Type B pancreatic cell (in vitro differentiated cells): ENCODE measurements at places on chromosomes 4 and X. TPM values are rescaled to one million over a fixed set of nuclear protein-coding genes. Genes with fewer than 3 reads are reported as not detected.

Gene WNK3
- 8.1 and 18.5 TPM in 2 replicates for total RNA-seq

DNA sequence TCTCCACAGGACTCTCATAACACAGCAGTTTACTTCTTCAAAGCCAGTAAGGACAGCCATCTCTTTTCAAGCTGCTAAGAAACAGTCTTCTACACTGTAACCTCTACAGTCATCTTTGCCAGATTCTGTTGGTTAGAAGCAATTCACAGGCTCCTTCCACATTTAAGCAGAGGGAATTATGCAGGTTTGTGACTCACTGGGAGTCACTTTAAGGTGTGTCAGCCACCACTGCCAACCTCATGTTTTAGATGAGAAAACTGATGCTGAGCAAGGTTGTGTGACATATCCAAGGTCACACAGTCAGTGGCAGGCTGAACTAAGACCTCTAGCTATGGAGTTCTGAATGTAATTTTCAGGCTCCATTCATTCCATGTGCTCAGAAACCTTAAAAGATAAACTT lies 143.5 kb downstream of the QDPR start:
- no peak overlapping the region for H3K4me3 ChIP-seq
- no peaks in the 10 kb centered on the region for H3K27me3 ChIP-seq
- H3K36me3 ChIP-seq = no peaks in the 10 kb centered on the region
- no peak overlapping the region for H3K27ac ChIP-seq
- DNase-seq = no peak

GRCh38 chrX:47579537-47579936 lies 2.7 kb upstream of the TIMP1 start:
- H3K27ac ChIP-seq = no peak overlapping the region
- no peak for DNase-seq
- H3K36me3 ChIP-seq = peaks cover 9% of the 10 kb centered on the region
- H3K4me1 ChIP-seq = peaks cover 11% of the 10 kb centered on the region
- H3K27me3 ChIP-seq = peaks cover 4% of the 10 kb centered on the region
- no peak overlapping the region for H3K4me3 ChIP-seq

GRCh38 chr4:14897217-14897616 lies 105.1 kb upstream of the CPEB2 start:
- H3K4me3 ChIP-seq = no peak overlapping the region
- H3K27me3 ChIP-seq = peaks cover 3% of the 10 kb centered on the region
- H3K27ac ChIP-seq = peak overlapping the region; percentile 23
- H3K36me3 ChIP-seq = no peaks in the 10 kb centered on the region
- DNase-seq = no peak

GRCh38 chr4:76687746-76688448 lies 210.0 kb downstream of the SOWAHB start:
- peak overlapping the region; percentile 88 for H3K4me3 ChIP-seq
- H3K4me1 ChIP-seq = peaks cover 49% of the 10 kb centered on the region
- H3K36me3 ChIP-seq = peaks cover 3% of the 10 kb centered on the region

- H3K4me1 ChIP-seq = no peaks in the 10 kb centered on the region
- H3K27ac ChIP-seq = no peak overlapping the region
- no peak overlapping the region for H3K4me3 ChIP-seq
- H3K27me3 ChIP-seq = no peaks in the 10 kb centered on the region
- no peak for DNase-seq
- no peaks in the 10 kb centered on the region for H3K36me3 ChIP-seq
Observed at GRCh38 chr4:34363842-34364241, 1880.5 kb downstream of the ARAP2 start.

DNA sequence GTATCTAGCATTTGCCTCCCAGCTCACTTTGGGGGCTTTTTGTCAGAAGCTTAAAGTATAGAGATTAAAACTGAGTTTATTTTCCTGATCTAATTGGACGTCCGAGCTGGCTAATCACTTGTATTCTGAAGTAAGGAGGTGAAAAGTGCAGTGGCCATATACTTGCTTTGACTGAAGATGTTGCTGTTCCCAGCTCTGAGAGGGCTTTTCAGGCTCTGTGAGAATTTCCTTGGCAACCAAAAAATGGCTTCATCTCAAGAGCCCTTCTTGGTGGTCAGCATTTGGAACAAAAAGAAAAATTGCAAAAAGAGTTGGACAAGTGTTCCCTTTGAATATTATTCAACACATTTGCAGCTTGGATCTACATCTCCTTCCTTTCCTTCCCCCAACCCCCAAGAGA lies 67.0 kb downstream of the SLC4A4 start:
- H3K27ac ChIP-seq = no peak overlapping the region
- H3K36me3 ChIP-seq = peaks cover 16% of the 10 kb centered on the region
- peaks cover 16% of the 10 kb centered on the region for H3K4me1 ChIP-seq
- no peaks in the 10 kb centered on the region for H3K27me3 ChIP-seq
- H3K4me3 ChIP-seq = no peak overlapping the region

GRCh38 chrX:109847257-109848187 lies 114.5 kb upstream of the ACSL4 start:
- H3K36me3 ChIP-seq = no peaks in the 10 kb centered on the region
- no peak overlapping the region for H3K27ac ChIP-seq
- no peaks in the 10 kb centered on the region for H3K27me3 ChIP-seq
- H3K4me3 ChIP-seq = no peak overlapping the region
- DNase-seq = no peak
- H3K4me1 ChIP-seq = peaks cover 45% of the 10 kb centered on the region

- H3K4me1 ChIP-seq = peaks cover 4% of the 10 kb centered on the region
- H3K4me3 ChIP-seq = no peak overlapping the region
- DNase-seq = no peak
- H3K27me3 ChIP-seq = no peaks in the 10 kb centered on the region
- no peaks in the 10 kb centered on the region for H3K36me3 ChIP-seq
- no peak overlapping the region for H3K27ac ChIP-seq
Observed at GRCh38 chr4:89899152-89899551, 4.5 kb downstream of the MMRN1 start.
